H9 (cell line): ENCODE measurements at places on chromosomes 16 and 17. TPM values are rescaled to one million over a fixed set of nuclear protein-coding genes. Genes with fewer than 3 reads are reported as not detected.

- no peak overlapping the region for H3K4me3 ChIP-seq
- no peaks in the 10 kb centered on the region for H3K4me1 ChIP-seq
- no peaks in the 10 kb centered on the region for H3K36me3 ChIP-seq
- H3K27me3 ChIP-seq: no peaks in the 10 kb centered on the region
- H3K27ac ChIP-seq: no peak overlapping the region
- no peak for DNase-seq
Measured at GRCh38 chr16:85036236-85037049, 8.8 kb downstream of the KIAA0513 start.

DNA sequence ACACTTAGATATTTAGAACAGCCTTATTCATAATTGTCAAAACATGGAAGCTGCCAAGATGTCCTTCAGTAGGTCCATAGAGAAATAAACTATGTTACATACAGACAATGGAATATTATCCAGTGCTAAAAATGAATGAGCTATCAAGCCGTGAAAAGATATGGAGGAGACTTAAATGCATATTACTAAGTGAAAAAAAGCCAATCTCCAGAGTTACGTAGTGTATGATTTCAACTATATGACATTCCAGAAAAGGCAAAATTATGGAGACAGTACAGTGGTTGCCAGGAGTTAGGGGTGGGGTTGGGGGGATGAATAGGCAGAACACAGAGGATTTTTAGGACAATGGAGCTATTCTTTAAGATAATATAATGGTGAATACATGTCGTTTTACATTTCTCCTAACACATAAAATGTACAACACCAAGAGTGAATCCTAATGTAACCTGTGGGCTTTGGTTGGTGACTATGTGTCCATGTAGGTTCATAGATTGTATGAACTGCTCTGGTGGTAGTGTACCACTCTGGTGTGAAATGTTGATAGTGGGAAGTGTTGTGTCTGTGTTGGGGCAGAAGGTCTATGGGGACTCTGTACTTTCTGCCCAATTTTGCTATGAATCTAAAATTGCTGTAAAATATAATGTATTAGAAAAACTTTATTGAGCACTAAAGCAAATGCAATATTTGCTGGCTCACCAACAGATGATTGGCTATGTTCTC, 122.6 kb downstream of the USP22 start:
- H3K36me3 ChIP-seq: peaks cover 8% of the 10 kb centered on the region
- H3K27me3 ChIP-seq: no peaks in the 10 kb centered on the region
- H3K27ac ChIP-seq: no peak overlapping the region

The MPV17L gene
- 5.6 and 6.4 TPM in 2 replicates for total RNA-seq

The MT1X gene
- 32.1 and 41.9 TPM in 2 replicates for total RNA-seq

DNA sequence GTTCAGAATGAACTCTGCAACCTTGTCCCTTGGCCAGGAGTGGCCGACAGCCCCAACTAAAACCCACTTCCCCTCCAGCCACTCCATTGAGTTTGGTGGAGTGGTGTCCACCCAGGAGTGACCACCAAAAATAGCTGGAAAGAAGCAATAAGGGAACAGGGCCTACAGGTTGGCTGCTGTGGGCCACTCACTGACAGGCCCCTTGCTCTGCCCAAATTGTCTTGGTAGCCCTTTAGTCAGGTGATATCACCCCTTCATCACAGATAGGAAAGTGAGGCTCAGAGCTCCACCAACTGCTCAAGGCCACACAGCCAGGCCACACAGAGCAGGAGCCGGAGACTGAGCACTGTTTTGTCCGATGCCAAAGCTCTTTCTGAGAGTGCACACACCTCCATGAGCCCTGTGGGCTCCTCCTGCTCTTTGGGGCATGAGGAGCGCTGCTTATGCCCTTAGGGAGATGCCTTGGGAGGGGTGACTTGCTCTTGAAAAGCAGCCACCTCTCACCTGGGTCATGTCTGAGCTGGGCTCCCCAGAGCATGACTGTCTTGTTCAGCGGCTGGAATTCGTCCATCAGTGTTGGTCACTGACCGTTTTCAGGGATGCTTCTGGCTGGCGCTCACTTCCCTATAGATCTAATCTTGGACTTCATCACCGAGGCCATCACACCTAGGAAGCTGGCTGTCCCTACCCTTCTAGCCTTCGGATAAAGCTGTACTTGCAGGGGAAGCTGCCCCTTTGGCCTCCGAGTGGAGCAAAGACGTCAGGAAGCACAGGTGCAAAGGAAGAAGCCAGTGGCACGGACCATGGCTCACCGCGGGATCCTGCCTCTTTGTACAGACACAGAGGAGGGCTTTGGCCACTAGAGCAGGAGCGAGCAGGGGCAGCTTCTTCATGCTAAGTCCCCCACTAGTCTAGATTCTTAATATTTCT, 186.0 kb upstream of the ZNF469 start:
- peaks cover 4% of the 10 kb centered on the region; the same call in 1 of the 2 replicates for H3K36me3 ChIP-seq
- no peak overlapping the region for H3K4me3 ChIP-seq
- no peak overlapping the region for H3K27ac ChIP-seq
- DNase-seq: no peak
- H3K27me3 ChIP-seq: no peaks in the 10 kb centered on the region

DNA sequence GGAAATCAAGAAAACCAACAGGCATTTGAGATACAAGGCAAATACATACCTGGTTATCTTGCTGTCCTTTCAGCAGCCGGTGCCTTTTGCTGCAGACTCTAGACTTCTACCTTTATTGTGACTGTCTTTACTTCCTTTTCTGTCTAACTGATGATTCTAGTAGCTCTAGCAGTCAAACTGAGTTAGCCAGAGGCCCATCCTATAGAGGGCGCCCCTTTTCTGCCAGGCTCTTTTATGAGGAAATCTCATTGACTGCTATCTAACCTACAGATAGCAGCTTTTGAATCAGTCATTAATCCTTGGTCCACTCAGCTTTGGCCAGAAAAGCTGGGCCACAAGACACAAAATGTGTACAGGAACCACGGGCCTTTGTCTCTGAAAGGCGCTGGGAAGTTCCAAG, 87.5 kb upstream of the WSB1 start:
- H3K27me3 ChIP-seq: no peaks in the 10 kb centered on the region
- H3K36me3 ChIP-seq: no peaks in the 10 kb centered on the region
- H3K4me1 ChIP-seq: no peaks in the 10 kb centered on the region
- no peak for DNase-seq
- no peak overlapping the region for H3K4me3 ChIP-seq
- no peak overlapping the region for H3K27ac ChIP-seq

GRCh38 chr17:51006601-51007000, 114.1 kb downstream of the SPAG9 start:
- no peak for DNase-seq
- no peak overlapping the region for H3K27ac ChIP-seq
- no peak overlapping the region for H3K4me3 ChIP-seq
- no peaks in the 10 kb centered on the region for H3K4me1 ChIP-seq

The NGFR gene
- 9.6 and 10.9 TPM in 2 replicates for total RNA-seq

The SLC43A2 gene
- total RNA-seq: 11.8 and 12.9 TPM in 2 replicates

The AGRP gene
- total RNA-seq: not detected in 2 replicates

DNA sequence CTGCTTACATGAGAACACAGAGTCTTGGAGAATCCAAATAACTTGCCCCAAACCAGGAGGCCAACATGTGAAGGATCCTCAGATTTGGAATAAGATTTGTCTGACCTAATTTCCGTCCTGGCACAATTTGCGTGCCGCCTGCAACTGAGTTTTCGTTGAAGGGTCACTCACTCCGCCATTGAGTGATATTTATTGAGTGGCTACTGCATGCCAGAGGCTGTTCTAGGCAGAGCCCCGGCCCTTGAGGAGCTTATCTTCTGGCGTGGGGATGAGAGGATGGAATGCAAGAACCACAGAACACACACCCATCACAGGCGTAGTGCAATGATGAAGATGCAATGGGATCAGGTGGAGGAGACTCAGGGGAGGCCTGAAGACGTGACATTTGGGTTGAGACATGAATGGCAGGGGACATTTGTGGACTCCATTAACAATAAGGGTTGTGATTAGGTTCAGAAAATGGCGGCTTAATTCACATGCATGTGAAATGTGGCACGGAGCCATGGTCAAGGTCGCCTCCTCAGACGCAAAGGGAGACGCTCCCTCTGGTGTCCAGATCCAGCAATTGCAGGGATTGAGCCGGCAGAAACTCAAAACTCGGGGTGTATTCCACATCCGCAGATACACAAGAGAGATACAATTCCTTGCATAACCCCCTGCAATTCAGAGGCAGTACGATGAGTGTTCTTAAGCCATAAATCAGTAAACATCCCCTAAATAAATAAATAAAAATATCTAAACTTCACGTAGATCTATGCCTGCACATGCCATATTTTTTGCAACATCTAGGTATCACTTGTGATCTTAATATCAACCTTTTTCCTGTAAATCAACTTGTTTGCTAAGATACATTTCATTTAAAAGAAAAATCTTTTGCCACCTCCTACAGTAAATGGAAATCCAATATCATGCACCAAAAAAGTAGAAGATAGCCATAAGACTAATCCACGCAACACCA, 57.9 kb upstream of the CACNG4 start:
- H3K36me3 ChIP-seq: no peaks in the 10 kb centered on the region
- H3K4me3 ChIP-seq: no peak overlapping the region
- H3K27ac ChIP-seq: no peak overlapping the region
- H3K27me3 ChIP-seq: no peaks in the 10 kb centered on the region
- H3K4me1 ChIP-seq: no peaks in the 10 kb centered on the region

- H3K36me3 ChIP-seq: peaks cover 87% of the 10 kb centered on the region
- no peaks in the 10 kb centered on the region for H3K27me3 ChIP-seq
- H3K4me1 ChIP-seq: no peaks in the 10 kb centered on the region
- no peak overlapping the region for H3K27ac ChIP-seq
Measured at GRCh38 chr17:5184288-5184687, 7.4 kb downstream of the ZNF594 start.

DNA sequence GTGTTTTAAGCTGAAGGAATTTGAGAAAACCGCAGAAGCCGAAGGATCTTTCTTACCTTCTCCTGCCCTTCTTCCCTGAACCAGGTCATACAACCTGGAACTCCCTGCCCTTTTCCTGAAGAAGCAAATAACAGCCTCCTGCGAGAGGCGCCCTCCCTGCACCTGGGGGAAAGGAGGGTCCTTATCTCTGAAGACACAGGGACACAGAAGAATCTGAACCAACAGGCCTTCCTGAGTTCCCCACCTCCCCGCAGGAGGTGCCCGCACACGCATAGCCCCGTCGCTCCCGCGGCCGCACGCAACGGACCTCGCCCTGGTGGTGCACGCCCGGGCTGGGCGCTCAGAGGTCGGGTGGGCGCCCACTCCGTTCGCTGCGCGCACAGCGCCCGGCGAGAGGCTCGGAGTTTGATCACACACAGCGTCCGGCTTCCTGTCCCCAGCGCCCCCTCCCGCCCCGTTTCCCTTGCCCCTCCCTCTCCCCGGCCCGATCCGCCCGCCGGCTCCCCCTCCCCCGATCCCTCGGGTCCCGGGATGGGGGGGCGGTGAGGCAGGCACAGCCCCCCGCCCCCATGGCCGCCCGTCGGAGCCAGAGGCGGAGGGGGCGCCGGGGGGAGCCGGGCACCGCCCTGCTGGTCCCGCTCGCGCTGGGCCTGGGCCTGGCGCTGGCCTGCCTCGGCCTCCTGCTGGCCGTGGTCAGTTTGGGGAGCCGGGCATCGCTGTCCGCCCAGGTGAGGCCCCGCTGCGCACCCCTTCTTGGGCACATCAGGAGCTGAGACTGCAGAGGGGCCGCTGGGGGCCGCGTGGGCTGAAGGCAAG, at the start of gene TNFSF12:
Gene TNFSF12, plus strand, starts transcription at position 474 of the 816 bp plus-strand sequence. Its CDS starts 96 bp downstream, at position 570.
- 0 out of 2 replicates have a peak, but pooled peaks cover 2% of the 10 kb centered on the region for H3K27me3 ChIP-seq
- DNase-seq: peak; percentile 68
- no peaks in the 10 kb centered on the region for H3K36me3 ChIP-seq

The ULK2 gene
- 10.8 and 11.5 TPM in 2 replicates for total RNA-seq

- H3K27me3 ChIP-seq: no peaks in the 10 kb centered on the region
- no peaks in the 10 kb centered on the region for H3K36me3 ChIP-seq
- no peaks in the 10 kb centered on the region for H3K4me1 ChIP-seq
- no peak overlapping the region for H3K4me3 ChIP-seq
- no peak for DNase-seq
- no peak overlapping the region for H3K27ac ChIP-seq
Measured at GRCh38 chr17:51846566-51846965, 311.9 kb downstream of the CA10 start.

DNA sequence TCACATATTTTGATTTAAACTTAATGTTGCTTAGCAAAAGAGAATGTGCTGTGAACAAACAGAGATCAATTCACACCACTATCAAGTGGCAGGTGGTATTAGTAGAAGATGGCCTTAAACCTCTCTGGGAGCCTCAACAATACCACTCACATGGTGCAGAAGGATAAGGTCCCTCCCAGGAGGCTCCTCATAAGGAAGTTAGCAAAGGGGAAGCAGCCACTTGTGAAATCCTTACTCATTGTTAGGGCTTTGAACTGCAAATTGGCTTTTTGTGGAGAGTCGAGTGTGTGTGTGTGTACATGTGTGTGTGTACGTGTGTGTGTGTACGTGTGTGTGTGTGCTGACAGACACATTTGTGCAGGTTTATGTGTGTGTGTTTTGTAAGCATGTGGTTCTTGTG, 48.9 kb upstream of the ASIC2 start:
- peaks cover 2% of the 10 kb centered on the region; the same call in 1 of the 2 replicates for H3K27me3 ChIP-seq
- H3K36me3 ChIP-seq: no peaks in the 10 kb centered on the region
- peaks cover 9% of the 10 kb centered on the region; the same call in 1 of the 2 replicates for H3K4me1 ChIP-seq
- H3K27ac ChIP-seq: no peak overlapping the region
- no peak for DNase-seq
- no peak overlapping the region for H3K4me3 ChIP-seq
